ENCODE measurements at places on chromosomes 11 and 22.
A peak's percentile ranks its signal among the peaks of the same experiment; 100 is the strongest.

GRCh38 chr11:95734009-95734572 is 55.5 kb downstream of the FAM76B start:
- no peak for DNase-seq

DNA sequence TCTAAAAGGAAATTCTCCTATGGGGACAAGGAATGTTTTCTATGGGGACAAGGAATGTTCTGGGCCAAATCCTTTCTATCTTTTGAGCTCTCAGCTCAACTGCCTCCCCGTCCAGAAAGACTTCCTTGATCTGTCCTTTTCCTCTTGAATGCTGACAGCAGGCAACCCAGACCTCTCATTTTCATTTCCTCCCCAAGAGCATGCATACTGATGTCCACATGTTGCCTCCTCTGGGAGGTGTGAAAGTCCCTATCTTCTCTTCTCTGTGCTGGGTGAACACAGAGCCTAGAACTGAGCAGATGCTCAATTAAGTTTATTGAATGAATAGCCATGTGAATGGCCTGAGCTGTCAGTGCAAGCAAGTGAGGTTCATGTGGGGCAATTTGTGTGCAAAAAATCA is 331.9 kb upstream of the NARS2 start:
- DNase-seq = no peak

GRCh38 chr11:10807493-10808234 is 1.1 kb downstream of the EIF4G2 start:
- peak; percentile 51 for DNase-seq

DNA sequence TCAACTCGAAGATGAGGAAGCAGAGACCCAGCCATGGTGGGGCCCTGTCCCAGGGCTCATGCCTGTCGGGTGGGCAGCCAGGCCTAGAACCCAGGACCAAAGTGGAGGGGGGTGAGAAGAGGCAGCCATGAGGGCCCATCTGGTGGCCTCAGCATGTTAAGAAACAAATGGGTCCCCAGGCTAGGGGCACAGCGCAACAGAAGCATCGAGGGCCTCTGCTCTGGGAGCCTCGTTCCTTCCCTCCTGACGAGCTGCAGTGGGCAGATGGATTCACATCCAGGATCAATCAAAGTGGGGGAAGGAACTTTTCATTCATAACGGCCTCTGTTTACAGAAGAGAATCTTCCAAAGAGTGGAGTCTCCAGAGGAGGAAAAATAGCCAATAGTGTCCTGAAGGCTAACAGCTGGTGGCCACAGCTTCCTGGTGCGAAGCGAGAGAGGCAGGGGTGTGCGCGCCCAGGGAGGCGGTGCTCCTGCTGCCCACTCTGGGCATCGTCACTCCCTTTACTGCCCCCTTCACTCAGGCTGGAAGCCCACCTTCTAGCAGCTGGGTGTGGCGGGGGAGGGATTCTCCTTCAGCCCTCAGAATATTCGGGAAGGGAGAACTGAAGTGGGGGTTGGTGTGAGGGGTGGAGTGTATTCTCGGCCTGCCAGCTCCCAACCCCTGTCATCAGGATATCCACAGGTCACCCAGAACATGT is 4.3 kb downstream of the CBX7 start:
- DNase-seq = no peak

DNA sequence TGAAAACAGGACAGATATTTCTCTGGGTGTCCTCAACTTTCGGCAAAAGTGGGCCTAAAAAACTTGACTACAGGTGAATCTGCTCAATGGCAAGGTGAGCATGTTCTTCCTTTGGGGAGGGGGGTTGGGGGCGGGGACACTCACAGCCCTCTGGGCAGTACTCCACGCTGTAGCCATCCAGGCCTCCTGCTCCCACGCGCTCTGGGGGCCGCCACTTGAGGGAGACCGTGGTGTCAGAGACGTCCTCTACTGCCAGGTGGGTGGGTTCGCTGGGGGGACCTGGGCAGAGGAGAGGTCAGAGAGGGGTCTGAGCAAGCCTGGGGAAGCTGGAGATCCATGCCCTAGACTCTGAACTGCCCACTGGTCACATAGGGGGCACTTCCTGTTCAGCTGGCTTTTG is 16.8 kb downstream of the MYBPC3 start:
- DNase-seq = no peak

- DNase-seq = no peak
Measured at GRCh38 chr11:40338062-40338461, 1121.4 kb downstream of the LRRC4C start.

- peak; percentile 21 for DNase-seq
Measured at GRCh38 chr22:38570779-38571364, 889 bp upstream of the DMC1 start.

- DNase-seq = peak; percentile 71
Measured at GRCh38 chr22:17077255-17077654, 7.5 kb upstream of the IL17RA start.

DNA sequence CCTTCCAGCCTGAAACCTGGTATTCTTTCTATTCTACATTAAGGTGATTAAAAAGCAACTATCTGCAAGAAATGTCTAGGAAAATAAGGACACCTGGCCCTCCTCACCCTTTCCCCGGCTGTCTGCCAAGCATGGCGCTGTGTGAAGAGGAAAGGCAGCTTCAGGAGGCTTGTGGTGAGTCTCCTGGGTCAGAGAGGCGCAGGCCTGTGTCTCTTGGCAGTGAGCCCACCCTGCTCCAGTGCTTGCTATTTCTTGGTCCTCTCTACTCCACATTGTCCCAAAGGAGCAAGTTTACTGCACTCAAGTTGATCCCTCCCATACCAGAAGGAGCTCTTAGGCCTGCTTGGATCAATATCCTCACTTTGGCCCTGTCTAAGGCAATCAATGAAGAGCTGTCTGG is 520.7 kb upstream of the B3GAT1 start:
- DNase-seq = peak; percentile 15

DNA sequence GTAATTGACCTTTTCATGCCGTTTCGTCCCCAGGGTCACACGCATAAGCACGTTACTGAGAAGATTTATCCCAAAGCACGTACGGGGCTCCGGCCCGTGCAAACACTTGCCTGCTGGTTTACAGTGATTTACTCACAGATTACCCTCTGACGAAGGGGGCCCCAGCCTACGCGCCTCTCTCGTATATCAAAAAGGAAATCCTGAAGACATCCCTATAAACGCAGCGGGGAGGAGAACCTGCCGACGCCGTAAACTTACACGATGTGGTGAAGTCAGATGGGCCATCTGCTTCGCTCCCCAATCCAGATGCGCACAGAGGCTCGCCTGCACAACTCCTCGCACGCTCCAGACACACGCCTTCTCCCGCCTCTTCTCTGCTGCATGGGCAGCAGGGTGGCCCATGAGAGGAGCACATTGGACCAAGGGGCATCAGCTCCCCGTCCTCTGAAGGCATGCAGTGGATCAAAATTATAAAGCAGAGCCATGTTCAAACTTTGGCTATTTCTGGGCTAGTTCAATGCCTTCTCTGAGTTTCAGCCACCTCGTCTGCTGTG is 123.6 kb downstream of the MN1 start:
- no peak for DNase-seq

DNA sequence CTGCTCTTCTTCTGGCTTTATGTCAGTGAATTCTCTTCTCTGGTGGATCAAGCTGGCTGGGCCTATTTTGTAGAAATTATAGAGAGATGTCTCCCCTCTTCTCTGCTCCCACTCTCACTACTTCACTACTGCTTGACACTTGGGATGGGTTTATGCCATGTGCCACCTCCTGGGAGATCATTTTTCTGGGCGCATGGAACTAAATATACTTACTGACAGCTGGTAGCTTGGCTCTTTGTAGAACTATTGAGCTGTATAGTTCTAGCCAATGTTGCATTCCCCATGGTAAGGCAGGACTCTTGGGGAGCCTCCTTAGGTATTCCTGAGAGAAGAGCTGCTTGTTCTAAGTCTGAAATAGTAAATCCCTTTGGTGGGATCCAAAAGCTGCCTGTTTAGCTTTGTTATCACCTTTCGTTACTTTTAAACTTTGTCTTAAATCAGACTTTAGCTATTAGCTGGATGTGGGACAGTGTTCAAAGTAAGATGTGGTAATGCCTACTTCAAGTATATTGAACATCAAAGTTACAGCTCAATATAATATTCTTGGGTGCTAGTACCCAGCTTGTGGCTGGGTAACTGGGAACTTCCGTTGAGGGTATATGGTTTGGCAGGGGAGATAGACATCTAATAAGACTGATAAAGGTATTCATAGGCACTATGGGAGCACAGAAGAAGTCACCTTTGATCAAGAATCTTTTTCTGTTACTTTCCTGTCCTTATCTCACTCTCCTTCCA is 87.5 kb upstream of the RRM1 start:
- no peak for DNase-seq

DNA sequence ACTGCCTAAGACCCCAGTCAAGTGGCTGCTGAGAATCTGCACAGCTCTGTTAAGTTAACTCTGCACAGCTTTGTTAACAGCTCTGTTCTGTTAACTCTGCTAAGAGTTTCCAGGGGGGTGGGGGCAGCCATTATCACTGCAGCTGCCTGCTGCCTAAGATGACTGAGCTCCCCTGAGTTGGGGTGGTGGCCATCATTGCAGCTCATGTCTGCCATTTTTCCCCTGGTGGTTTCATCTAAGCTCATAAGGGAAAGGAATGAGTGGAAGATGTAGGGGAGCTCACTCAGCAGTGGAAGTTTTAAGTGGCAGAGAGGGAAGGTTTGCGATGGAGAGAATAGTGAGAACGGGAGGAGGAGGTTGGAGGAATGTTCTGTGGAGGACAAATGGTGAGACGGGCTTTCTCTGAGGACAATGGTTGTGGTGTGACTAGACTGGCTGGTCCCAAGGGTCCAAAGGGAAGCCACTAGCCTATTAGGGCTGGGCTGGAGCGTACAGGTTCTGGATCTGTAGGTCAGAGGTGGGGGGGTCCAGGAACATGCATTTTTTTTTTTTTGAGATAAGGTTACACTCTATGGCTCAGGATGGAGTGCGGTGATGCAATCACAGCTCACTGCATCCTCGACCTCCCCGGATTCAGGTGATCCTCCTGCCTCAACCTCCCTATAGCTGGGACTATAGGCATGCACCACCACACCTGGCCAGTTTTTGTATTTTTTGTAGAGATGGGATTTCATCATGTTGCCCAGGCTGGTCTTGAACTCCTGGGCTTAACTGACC is 13.5 kb upstream of the PLET1 start:
- DNase-seq = no peak

- DNase-seq = peak; percentile 15
Measured at GRCh38 chr11:129620237-129621104, 195.2 kb upstream of the TMEM45B start.

DNA sequence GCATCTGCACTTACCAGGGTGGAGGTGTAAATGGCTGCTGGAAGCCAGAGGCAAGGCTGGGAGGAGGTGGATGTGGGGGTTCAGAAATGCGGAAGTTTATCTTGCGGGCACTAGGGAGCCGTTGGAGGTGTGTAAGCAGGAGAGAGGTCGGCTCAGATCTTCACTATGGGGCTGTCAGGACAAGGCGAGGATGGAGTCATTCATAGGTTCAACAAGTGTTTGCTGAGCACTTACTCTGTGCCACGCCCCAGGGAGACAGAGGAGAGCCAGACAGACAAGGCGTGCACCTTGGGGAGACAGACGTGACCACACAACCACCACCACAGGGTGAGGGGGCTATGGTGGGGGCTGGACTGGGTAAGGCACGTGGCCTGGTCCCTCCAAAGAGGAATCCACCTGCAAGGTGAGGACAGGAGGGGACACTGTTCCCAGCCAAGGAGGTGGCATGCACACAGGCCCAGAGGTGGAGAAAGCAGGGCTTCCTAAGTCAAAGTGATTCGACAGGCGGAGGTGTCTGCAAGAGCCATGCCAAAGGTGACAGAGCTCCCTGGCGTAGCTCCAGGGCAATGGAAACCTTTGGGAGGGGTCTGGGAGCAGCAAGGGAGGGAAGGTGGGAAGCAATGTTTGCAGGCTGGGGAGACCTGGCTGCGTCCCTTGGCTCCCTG is 30.8 kb upstream of the TCF20 start:
- no peak for DNase-seq

GRCh38 chr11:78432058-78432515 is 14.5 kb upstream of the GAB2 start:
- no peak for DNase-seq

GRCh38 chr11:4184163-4184916 is 89.7 kb downstream of the RRM1 start:
- no peak for DNase-seq

DNA sequence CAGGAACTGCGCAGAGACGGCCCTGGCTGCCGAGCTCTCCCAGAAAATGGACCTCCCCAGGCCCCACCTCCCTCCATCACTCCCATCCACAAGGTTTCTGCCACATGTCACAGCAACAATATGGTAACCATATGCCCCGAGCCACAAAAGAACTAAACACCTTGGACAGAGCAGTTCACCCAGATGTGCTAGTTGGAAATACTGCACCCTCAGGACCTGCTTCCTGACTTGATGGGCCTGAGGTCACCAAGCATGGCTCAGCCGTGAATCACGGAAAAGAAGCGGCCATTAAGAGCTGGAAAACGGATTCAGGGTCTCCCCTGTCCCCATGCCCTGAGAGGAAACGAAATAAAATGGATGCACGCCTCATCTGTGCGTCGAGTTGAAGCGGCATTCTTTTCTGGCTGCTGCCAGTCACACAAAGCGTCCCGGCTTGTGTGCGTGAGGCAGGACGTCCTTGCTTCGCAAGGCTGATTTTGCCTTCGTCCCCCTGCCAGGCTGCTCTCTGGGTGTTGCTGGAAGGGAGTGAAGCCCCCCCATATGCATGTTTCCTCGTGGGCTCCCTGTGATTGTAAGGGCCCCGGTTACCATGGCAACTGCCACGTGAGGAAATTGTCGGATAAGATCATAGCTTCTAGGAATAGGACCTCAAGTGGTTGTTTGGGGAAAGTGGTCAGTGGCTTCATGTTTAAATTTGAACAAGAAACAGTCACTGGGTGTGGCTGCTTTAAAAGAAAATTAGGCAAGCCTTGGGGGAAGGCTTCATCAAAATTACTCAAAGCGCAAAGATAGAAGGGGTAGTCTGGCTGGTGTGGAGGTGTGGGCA is 51.7 kb downstream of the FLI1 start:
- DNase-seq = peak; percentile 49

GRCh38 chr22:41367039-41367679 is 14.6 kb upstream of the TEF start:
- DNase-seq = peak; percentile 96

DNA sequence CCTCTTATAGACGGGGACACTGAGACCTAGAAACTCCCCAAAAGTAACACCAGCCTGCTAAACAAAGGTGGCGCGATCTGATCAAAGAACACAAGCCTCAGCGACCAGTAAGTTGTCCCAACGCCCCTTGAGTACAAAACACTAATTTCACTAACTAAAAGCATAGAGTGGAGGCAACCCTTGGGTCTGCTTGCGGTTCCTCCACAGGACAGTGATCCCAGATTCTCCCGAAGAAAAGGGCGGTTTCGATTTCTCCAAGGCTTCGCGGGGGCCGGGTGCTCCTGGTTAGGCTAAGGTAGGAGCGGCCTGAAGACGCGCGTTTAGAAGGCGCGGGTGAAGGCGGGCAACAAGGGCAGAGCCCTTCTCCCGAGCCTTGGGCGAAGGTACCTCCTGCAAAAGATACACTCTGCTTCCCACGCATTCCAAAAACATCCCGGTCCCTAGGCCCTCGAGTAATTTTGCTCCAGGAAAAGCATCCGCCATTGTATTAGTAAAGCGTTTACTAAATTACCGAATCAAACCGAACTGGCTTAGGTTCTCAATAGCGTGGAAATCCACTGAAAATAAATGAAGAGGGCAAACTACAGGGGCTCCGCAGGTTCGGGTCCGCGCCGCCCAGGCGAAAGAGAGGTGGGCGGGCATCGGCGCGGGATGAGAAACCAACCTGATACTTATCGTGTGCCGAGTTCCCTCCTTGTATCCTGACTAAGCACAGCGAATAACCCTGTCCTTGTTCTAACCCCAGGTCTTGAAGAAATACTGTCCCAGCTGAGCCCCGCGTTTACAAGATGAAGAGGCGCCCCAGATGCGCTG is 2.0 kb downstream of the WT1 start:
- no peak for DNase-seq

GRCh38 chr11:131499199-131499598 is 128.8 kb downstream of the NTM start:
- no peak for DNase-seq

- DNase-seq = peak; percentile 85
Measured at GRCh38 chr22:42990131-42990838, 24.7 kb downstream of the PACSIN2 start.
